Caudate nucleus (tissue), 63 donors: ENCODE measurements at places on chromosomes 3 and 15.

- DNase-seq = no peak
Measured at GRCh38 chr15:70339571-70340493, 242.1 kb upstream of the TLE3 start.

DNA sequence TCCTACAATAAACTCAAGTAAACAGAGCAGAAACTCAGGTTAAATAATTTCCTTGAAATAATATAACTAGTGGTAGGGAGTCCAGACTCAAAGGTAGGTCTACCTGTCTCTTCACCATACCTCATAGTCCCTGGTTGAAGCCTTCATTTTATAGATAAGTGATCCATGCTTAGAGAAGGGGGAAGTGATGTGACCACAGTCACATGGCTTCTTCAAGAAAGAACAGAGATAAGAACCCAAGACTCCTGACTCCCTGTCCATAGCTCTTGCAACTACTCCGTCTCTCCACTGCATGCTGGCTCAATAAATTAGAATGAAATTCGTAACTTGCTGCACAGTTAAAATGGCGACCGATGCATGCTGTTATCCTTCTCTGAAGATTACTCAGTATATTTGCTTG, 11.0 kb upstream of the C15orf61 start:
- no peak for DNase-seq

- DNase-seq = no peak
Measured at GRCh38 chr3:4036046-4036445, 236.8 kb downstream of the LRRN1 start.

DNA sequence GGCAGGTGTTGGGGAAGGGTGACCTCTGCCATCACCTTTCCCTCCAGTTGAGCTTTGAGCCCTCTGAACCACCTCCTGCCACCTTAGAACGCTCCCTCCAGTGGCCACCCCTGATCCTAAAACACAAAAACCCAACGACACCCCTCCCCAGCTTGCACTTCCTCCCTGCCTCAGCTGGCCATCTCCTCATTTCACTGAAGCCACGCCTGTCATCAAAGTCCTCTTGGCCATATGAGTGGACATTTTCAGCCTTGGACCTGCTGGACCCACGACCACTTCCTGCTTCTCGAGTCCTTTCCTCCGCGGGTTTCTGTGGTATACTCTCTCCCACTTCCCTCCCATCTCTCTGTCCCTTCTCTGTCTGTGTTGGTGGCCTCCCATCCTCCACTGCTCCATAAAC, 48.5 kb upstream of the NR2C2 start:
- DNase-seq = no peak

DNA sequence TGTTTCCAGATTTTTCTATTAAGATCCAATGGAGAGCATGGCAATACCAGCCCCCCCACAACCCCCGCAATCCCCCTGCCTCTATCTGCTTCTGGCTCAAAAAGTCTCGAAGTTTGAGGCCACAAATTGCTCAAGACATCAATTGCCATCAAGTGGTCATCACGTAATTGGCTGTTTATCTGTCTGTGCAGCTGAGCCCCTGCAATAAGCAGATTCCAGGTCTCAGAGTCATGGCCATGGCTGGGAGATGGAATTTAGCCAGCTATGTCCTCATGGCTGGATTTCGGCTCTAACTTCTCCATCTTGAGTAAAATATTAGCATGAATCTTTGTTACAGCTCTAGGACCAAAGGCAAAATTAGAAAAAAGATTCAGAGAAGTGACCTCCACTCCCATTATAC, 22.7 kb downstream of the SSUH2 start:
- DNase-seq = no peak

DNA sequence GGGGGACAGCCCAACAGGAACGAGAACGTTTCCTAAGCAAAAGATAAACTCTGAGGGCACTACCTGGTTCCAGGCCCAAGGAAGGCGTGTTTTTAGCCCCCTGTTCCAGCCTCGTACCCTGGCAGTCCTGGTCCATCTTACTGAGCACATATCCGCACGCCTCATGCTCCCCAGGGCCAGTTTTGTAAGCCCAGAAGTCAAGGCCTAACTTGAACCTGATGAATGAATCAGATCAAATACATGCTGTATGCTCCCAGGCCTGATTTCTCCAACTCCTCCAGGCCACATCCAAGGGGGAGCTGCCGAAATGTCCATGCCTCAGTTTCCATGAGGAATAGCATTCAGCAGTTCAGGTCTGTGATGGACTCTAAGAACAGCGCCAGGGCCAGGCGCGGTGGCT, 14.3 kb upstream of the DOCK3 start:
- no peak for DNase-seq

- DNase-seq = no peak
Measured at GRCh38 chr3:175346573-175347356, 487.6 kb downstream of the NAALADL2 start.

DNA sequence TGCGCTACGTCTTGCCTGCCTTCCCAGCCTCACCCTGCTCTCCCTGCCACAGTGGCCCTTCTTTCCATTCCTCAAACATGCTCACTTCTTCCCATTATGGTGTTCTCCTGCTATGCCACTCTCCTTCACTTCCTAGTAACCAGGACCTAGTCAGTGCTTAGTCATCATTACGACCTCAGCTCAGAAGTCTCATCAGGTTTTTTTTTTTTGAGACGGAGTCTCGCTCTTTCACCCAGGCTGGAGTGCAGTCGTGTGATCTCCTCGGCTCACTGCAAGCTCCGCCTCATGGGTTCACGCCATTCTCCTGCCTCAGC, 149.5 kb downstream of the GREM1 start:
- DNase-seq = no peak

GRCh38 chr3:19146685-19147650, 1.3 kb upstream of the KCNH8 start:
- DNase-seq = peak; percentile 74

- DNase-seq = no peak
Measured at GRCh38 chr15:71342658-71343057, 227.4 kb downstream of the THSD4 start.
